Activated naive CD4-positive, alpha-beta T cell (primary cell): ENCODE measurements at places on chromosomes 1 and 21.

DNA sequence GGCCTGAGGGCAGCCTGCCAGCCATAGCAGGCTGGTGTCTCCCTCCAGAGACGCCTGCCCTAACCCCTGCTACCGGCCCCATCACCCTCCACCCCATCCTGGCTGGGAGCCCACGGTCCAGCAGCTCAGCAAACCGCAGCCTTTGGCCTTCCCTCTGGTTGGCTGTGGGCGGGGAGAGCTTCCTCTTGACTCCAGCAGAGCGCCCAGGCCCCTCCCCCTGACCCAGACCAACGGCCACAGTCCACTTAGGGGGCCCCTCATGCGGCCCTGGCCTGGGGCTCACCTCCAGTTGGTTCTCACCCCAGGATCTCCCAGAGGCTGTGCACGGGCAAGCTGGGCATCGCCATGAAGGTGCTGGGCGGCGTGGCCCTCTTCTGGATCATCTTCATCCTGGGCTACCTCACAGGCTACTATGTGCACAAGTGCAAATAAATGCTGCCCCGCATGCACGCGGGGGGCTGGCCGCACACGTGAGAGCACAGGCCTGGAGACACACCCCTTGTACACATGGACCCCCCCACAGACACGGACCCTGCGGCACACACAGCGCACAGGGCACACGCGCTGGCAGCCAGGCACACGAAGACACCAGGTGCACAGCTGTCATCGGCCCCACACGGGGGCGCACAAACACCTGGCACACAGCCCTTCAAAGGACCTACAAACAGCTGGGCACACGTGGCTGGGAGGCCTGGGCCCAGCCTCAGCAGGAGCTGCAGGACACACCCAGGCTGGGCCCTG lies 3.1 kb downstream of the SMIM1 start:
- no peak for DNase-seq

DNA sequence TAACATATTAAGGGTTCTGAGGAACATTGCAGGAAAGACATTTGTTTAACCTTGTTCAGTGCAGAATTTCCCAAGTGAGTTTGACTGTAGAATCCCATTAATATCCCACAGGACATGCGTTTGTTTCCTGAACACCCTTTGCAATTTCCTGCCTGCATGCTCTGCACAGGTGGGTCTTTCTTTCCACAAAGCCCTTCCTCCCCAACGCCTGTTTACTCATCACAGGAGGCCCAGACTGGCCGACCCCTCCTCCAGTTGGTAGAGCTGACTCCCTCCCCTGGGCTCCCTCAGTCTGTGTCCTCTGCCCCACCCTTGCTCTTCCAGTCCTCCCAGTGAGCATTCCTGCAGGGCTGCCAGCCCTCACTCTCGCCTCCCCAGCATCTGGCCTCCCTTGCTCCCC lies 47.5 kb upstream of the CTPS1 start:
- no peak for DNase-seq

GRCh38 chr21:45468971-45469272 lies 64.0 kb downstream of the COL18A1 start:
- DNase-seq, result no peak

- no peak for DNase-seq
Measured at GRCh38 chr1:181141431-181141910, 53.0 kb downstream of the IER5 start.

GRCh38 chr1:80498673-80499072 lies 1302.1 kb upstream of the ADGRL2 start:
- no peak for DNase-seq

GRCh38 chr1:236938760-236939159 lies 65.5 kb downstream of the MT1HL1 start:
- DNase-seq, result no peak

GRCh38 chr1:71390518-71390917 lies 309.7 kb upstream of the ZRANB2 start:
- DNase-seq, result no peak

- no peak for DNase-seq
Measured at GRCh38 chr21:44654576-44655175, at the start of gene KRTAP12-4. Gene KRTAP12-4, minus strand, starts transcription at chr21:44654659. Its CDS starts 45 bp downstream, at chr21:44654614.

DNA sequence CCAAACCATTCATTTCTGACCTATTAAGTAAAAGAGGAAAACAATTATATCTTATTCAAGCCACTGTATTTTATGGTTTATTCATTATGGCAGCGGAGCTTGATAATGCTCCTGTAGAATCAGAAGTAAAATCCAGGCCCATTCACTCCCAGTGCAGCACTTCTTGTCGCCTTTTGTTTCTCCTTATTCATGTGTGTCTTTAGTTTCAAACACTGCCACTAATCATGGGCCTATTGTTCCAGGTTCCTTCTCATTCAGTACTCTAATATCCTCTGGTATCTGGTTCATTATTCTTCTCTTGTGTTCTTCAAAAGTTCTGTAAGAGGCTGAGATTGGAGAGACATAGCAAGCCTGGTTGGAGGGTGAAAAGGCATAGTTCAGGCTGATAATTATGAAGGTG lies 218.3 kb downstream of the LRRIQ3 start:
- DNase-seq, result no peak

DNA sequence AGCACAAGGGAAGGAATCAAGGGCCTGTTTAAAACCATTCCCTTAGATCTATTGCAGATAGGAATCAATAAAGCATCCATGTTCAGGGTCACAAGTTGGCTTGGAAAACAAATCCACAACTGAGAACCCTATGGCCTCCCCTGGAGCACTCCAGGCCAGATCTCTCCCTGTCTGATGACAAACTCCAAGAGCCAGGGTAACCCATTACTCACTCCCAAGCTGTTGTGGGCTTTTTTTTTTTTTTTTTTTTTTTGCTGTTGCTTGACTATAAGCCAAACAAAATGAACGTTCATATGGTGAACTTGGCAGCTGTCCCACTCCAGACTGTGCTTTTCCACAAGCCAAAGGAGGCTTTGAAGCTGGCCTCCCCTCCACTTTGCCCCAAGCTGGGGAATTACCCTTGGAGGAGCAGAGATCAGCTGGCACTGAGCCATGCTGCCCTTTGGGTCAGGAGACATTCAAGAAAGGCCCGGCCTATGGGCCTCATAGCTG lies 35.7 kb upstream of the VAV3 start:
- DNase-seq, result no peak

- DNase-seq, result no peak
Measured at GRCh38 chr1:160747717-160748116, 8.7 kb downstream of the SLAMF7 start.

- no peak for DNase-seq
Measured at GRCh38 chr21:31334648-31335121, 9.4 kb downstream of the TIAM1 start.
